ENCODE measurements at places on chromosomes 7 and 10.

GRCh38 chr7:2939193-2939885, 95.2 kb upstream of the GNA12 start:
- no peak for DNase-seq

- DNase-seq: no peak
Observed at GRCh38 chr10:36281831-36282331, 639.8 kb upstream of the FZD8 start.

DNA sequence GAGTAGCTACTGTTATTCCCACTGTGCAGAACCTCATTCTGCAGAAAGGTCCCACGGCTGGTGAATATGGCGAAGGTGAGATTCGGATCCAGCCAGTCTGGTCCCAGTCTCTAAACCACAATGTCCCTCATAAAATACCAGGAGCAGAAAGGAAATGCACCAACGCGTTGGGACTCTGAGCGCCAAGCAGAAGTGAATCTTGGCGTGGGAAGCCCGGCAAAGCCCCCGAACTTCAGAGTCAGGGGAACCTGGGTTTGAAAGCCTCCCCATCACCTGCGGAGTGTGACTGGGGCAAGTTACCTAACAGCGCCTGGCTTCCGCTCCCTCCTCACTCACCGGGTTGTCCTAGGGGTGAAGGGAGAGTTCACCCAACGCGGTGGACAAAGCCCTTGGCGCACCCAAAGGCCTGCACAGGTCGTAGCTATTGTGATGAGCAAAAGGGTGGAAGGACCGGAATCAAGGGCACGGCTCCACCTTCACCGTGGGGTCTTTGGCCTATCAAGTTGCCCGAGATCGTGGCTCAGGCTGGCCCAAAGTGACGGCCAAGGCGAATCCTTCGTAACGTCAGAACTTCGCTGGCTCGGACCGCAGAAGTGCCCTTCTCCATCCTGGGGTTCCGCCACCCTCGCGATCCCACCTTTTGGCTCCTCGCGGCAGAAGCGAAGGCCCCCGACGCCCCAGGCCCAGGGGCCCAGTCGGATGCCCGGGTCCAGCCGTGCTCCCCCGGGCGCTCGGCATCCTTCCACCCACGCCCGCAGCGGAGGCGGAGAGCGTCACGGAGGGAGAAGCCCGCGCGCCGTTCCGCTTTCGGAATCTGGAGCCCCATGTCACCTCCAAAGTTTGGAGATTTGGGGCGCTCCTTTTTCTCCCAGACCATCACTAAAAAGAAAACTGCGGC, 811 bp downstream of the RGS10 start:
- DNase-seq: peak; percentile 52

DNA sequence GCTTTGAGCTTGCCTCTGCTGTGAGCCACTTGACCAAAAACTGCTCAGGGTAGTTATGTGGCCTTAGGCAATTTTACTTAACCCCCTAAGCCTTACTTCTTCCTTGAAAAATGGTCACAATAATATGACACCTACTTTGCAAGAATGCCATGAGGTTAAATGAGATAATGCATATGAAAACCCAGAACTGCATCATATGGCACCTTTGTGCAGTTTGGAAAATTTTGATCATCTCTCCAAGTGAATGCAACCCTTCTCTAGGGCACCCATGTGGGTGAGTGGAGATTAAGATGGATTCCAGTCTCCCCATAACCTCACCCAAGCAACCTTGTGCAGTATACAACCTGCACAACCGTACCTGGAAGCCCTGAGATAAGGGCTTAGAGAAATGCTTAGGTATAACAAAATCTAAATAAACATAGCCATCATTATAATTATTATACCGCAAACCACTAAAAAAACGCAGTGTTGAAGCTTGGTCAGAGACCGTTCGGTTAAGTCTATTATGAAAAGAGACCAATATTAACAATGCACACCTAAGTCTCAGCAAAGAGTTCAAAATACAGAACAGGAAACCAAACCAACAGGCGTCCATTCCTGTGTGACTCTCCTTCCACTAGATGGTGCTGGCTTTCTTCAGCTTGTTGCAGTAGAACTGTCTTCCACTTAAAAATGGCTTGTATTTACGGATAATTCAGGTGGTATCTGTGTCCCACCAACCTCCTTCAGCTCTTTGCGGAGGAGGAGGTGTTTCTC, 21.0 kb upstream of the ASB15 start:
- peak; percentile 2 for DNase-seq

GRCh38 chr7:99822731-99823718, 4.8 kb upstream of the CYP3A43 start:
- no peak for DNase-seq

DNA sequence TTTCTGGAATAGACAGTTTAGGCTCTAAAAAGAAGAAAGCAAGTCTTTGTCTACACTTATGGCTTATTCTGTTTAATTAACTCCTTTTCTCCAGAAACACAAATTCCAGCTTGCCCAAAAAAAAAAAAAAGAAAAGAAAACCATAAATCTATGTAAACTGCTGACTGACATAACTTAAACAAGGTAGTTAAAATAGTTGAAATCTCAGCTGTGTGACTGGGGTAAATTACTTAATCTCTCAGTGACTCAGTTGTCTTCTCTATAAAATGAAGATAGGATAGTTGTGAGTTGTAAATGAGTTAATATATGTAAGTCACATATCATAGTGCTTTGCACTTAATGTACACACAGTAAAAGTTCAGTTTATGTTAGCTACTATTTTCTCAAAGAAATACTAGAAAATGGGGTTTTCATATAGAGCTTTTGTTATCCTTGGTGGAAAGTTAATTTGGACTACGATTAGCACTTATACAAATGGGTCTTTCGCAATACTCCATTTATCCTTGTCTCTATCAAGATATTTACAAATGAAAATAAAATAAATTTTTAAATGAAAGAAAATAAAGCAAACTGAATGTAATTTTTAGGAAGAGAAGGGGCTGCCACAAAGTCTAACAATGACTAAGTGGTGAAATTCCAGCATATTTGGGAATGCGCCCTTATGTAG, 200.9 kb downstream of the MBL2 start:
- DNase-seq: no peak

- no peak for DNase-seq
Observed at GRCh38 chr10:17710181-17710580, 41.8 kb upstream of the TMEM236 start.

- no peak for DNase-seq
Observed at GRCh38 chr10:15387021-15387420, 15.9 kb upstream of the FAM171A1 start.

- no peak for DNase-seq
Observed at GRCh38 chr10:71367271-71367670, 29.4 kb upstream of the CDH23 start.

DNA sequence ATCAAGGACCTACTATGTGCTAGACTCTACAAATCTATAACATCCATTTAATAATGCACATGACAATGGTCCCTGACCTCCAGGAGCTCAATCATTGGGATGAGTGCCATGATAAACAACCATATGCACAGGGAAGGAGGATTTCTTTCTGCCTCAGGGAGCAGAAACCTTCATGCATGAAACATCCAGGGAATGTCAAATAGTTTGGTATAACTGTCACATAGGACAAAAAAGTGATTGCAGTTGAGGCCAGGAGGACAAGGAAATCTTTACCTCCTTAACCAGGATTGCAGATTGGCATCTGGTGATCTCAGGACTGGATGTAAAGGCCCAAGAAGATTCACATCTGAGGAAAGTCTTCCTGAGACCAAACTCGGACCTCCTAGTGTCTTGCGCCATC, 993.1 kb downstream of the KCNMA1 start:
- DNase-seq: no peak

Measured in CD4-positive, alpha-beta memory T cell (primary cell).